ENCODE measurements at places on chromosomes 4 and X. TPM values are rescaled to one million over a fixed set of nuclear protein-coding genes. Genes with fewer than 3 reads are reported as not detected.

Gene SSX4B
- total RNA-seq: not detected

Gene CLTRN
- 1.5 TPM for total RNA-seq

Gene AR
- 2.8 TPM for total RNA-seq

Gene PTTG2
- not detected for total RNA-seq

Gene MEPE
- total RNA-seq: not detected

Gene DACH2
- not detected for total RNA-seq

Gene RAB9B
- 0.51 TPM for total RNA-seq
